ENCODE measurements at places on chromosomes 12 and 14. TPM values are rescaled to one million over a fixed set of nuclear protein-coding genes. Genes with fewer than 3 reads are reported as not detected.

OTX2 gene
- total RNA-seq = not detected

GPD1 gene
- total RNA-seq = 18.4 TPM

RNASE7 gene
- not detected for total RNA-seq

TOMM20L gene
- not detected for total RNA-seq

NRL gene
- 2.2 TPM for total RNA-seq

DNA sequence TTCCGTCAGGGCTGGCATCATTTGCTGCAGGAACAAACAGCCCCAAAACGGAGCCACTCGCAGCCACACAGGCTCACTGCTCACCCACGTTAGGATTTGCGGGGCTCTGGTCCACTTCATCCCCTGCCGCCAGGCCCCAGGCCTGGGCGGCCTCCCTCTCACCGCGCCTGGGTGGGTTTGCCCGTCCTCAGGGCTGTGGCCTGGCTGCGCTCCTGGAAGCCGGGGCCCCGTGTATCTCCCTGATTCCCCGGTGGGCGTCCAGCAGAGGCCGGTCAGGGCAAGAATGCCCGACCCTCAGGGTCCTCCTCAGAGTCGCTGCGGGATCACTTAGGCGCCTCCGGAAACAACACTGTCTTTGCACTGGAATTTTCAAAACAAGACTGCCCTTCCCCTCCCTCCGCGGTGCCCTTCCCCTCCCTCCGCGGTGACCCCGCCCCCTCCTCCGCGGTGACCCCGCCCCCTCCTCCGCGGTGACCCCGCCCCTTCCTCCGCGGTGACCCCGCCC is 15.7 kb upstream of the FBRSL1 start:
- DNase-seq = peak; percentile 45

DNA sequence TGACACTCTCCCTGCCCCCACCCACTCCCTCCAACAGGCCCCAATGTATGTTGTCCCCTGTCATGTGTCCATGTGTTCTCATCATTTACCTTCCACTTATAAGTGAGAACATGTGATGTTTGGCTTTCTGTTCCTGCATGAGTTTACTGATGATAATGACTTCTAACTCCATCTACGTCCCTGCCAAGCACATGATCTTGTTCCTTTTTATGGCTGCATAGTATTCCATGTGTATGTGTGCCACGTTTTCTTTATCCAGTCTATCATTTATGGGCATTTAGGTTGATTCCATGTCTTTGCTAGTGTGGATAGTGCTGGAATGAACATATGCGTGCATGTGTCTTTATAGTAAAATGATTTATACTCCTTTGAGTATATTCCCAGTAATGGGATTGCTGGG is 100.0 kb upstream of the LHX5 start:
- DNase-seq = no peak

DNA sequence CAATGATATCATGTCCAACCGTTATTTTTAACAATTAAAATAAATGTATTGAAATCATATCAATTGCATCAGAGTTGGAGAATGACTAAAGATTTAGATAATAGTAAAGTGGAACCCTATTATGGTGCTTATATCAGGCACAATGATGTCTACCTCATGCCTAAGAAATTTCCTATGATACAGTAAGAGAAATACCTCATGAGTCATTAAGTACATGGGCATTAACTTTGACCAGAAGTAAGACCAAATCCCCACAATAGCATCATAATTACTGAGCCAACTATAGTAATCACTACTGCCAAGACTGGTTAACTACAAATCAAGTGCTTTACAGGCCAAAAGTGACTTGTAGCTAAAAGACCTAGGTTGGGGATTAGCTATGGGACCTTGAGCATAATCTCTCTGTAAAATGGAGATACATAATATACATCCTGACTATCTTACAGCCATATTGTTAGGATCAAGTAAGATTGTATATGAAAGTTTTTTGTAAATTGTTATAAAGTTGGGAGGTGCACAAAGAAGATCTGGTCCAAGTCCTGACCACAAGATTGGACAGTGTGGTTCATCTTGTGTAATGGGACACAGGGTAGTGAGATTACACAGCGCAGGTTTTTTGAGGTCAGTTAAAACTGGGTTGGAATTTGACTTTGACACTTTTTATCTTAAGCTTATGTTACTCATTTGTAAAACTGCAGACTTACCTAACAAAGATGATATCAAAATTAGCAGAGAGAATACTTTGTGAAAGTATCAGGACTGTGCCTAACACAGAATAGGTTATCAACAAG is 60.5 kb downstream of the ERGIC2 start:
- DNase-seq = no peak

GRCh38 chr14:91205459-91205858 is 39.0 kb downstream of the GPR68 start:
- DNase-seq = no peak

GRCh38 chr12:3752741-3753486 is at the start of gene CRACR2A:
CRACR2A (minus strand) TSS chr12:3753109; CDS start chr12:3696999, 56,110 bp downstream.
- DNase-seq = peak; percentile 91

- peak; percentile 77 for DNase-seq
Measured at GRCh38 chr14:68547305-68548193, 245.3 kb downstream of the ZFP36L1 start.

DNA sequence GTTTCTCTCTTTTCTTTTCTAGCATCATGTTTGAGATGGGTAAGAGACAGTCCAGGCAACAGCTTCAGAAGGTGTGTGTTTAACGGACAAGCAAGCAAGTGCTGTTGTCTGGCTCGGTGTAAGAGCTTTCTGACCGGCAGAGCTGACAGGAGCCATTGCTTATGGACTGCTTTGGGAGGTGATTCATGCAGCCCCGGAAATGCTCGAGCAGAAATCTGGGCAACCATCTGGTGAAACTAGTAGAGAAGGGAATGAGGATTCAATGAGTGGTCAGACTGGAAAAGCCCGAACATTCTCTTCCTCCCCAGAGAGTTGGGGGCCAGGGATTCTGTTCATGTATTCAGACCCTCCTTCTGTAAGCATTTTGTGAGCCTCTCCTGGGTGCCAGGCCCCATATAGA is 24.4 kb downstream of the TUNAR start:
- no peak for DNase-seq

- DNase-seq = peak; percentile 88
Measured at GRCh38 chr14:95519699-95520098, 3.2 kb upstream of the SYNE3 start.

- peak; percentile 48 for DNase-seq
Measured at GRCh38 chr14:70188659-70189455, at the start of gene SLC8A3. SLC8A3 (minus strand) TSS chr14:70188951; CDS start chr14:70168422, 20,529 bp downstream.

- no peak for DNase-seq
Measured at GRCh38 chr14:41303506-41303905, 303.2 kb upstream of the LRFN5 start.

DNA sequence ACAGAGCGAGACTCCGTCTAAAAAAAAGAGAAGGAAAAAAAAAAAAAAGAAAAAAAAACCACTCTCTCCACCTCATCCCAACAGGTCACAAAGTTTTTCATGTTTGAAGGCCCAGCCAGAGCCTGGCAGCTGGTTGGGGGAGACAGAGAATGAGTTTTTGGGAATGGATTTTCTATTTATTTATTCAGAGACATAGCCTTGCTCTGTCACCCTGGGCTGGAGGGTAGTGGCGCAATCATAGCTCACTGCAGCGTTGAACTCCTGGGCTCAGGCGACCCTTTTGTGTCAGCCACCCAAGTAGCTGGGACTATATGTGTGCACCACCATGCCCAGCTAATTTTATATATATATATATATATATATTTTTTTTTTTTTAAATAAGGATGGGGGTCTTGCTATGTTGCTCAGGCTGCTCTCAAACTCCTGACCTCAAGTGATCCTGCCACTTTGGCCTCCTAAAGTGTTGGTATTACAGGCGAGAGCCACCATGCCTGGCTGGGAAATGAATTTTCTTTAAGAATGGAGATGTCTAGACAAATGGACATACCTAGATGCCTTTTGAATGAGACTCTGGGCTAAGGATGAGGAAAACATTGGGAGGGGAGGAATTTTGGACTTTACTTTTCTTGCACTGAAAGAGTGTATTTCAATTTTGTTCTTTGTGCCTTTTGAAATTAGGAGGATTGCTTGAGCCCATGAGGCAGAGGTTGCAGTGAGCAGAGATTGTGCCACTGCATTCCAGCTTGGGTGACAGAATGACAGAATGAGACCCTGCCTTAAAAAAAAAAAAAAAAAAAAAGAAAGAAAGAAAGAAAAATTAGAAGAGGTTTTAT is 16.9 kb upstream of the PPP1R1A start:
- DNase-seq = no peak

DNA sequence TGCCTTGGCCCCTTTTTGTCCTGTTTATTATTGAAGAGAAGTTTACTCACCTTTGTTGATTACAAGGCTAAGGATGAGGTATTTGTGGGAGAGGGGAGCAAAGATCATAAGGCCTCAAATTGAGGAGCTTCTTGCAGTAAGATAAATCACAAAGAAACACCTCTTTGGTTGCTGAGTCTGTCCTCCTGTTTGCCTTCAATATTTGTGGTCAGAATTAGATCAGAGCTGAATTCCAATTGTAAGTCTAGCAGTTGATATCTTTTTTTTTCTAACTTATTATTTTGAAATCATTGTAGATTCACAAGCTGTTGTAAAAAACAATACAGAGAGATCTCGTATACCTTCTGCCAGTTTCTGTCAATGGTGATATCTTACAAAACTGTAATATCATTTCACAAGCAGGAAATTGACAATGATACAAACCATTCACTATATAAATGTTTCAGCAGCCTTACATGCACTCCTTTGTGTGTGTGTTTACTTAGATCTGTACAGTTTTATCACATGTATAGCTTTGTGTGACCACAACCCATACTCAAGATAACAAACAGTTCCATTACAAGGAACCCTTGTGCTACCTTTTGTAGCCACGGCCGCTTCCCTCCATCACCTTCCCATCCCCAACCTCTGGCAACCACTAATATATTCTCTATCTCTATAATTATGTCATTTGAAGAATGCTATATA is 97.4 kb downstream of the KICS2 start:
- no peak for DNase-seq

GRCh38 chr14:87888136-87888999 is 104.6 kb downstream of the GALC start:
- DNase-seq = peak; percentile 71

GRCh38 chr12:114266536-114266935 is 139.4 kb downstream of the TBX5 start:
- no peak for DNase-seq

- DNase-seq = no peak
Measured at GRCh38 chr14:105080161-105080560, 14.9 kb upstream of the GPR132 start.

DNA sequence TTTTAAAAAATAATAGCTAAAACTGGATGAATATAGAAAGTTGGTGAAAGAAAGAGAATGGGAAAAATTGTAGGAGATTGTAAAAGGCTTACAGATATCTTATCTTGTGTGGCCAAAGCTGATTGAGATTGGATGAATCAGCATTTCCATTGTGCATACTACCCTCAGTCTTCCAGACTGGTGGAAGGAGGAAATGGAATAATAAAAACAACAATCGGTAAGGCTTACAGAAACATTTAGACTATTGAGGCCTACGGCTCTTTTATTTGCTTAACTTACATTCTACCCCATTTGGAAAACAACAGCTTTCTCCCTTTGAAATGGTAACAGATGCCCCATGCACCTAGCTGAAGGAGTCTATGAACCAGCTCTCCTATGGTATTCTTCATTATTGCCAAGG is 129.8 kb downstream of the PTPRB start:
- no peak for DNase-seq

DNA sequence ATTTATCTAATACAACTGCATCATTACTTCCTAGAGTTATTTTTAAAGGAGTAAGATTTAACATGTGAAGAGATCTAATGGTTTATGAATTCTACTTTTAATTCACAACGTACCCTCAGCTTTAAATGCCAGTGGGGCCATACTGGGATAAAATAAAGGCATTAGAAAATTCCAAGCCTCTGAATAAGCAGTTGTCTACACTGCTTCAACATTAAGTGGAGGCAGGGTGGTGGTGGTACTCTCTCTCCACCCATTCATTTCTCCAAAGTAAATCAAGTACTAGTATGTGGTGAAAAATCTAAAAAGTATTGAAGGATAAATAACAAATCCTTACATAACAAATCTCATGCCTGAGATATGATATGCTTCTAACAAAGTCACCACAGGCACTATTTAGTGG is 52.4 kb downstream of the FERMT2 start:
- no peak for DNase-seq

DNA sequence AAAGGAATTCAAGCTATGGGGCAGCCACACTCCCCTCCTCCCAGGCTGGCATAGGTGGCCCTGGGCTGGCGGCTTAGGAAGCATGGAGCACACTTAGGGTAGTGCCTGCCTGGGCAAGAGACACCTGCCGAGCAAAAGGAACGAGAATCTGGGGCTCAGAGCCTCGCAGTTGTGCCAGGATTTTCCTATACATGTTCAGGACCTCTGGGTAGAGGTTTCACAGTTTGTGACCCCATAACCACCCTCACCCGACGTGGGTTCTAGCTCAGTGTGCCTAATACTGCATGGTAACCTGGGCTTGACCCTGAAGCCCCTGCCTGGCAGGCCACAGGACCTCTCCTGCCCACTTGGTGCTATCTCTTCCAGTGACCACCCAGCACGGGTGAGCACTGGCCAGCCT is 99.5 kb downstream of the FBXL14 start:
- no peak for DNase-seq

- no peak for DNase-seq
Measured at GRCh38 chr14:81120501-81120900, 100.3 kb downstream of the GTF2A1 start.

DNA sequence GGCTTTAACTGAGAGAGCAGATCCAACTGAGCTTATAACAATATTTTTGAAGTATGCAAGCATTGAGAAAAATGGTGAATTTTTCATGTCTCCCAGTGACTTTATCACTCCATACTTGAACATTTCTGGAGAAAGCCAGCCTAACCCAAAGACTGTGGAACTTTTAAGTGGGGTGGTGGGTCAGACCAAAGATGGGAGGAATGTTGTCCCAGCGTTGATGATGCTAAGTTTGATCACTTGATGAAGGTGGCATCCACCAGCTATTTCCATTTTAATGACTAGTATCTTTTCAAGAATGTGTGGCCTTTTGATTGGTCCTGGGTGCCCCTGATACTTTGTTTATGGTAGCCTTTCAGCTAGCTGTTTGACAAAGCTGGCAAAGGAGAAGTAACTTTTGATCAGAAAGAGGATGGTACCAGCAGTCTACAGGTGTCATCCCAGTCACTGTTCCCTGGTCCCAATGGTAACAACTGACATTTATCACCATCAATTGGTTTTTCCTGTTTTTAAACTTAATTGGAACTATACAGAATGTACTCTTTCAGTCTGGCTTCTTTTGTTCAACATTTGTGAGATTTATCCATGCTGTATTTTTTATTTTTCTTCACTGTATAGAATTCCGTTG is 14.2 kb downstream of the SINHCAF start:
- DNase-seq = no peak

- DNase-seq = no peak
Measured at GRCh38 chr12:4796694-4797482, 76.7 kb downstream of the GALNT8 start.

- no peak for DNase-seq
Measured at GRCh38 chr12:119631930-119632678, 35.8 kb upstream of the PRKAB1 start.

Data from right cardiac atrium (tissue), 5 donors.